Stimulated activated CD8-positive, alpha-beta memory T cell treated with anti-CD3 and anti-CD28 coated beads, Interleukin-15, amount 100 ng/mL, for 4 hours (primary cell): ENCODE measurements at places on chromosomes 6 and 20.

DNA sequence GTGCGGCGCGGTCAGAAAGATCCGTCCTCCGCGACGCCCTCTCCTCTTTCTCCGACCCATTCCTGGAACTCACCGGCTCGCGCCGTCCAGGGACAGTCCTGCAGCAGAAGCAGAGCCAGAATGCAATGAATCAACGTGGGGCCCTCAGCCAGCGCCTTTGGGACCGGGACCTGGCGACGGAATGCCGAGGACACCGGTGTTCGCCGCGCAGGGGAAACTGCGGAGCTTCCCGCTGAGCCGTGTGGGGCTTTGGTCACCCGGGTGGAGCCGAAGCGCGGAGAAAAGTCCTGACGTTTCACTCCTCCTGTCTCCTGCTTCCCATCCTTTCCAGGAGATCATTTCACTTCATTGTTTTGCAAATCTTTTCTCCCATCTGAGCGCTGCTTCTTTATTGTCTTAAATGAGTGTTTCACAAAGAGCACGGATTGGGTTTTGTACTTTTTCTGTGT is 26.5 kb downstream of the ULBP1 start:
- no peak for DNase-seq

DNA sequence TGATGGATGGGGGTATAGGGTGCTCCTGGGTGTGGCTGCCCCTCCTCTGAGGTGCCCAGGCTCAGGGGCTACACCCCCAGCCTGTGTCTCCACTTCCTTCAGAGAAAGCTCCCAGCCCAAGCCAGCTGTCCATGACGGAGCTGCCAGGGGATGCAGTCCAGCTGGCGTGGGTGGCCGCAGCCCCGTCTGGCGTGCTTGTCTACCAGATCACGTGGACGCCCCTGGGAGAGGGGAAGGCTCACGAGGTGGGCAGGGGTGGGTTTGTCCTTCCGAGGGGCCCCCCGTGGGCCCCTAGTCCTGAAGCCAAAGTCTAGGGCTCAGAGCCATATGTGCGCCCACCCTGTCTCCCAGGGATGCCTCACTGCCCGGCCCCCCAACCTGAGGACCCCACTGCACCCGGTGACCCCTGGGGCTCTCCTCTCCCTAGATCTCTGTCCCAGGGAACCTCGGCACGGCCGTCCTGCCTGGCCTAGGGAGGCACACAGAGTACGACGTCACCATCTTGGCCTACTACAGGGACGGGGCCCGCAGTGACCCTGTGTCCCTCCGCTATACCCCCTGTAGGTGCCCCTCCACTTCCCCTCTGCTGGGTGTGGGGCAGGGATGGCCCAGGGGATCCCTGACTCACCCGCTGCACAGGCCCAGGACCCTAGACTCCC is 19.8 kb downstream of the COL20A1 start:
- no peak for DNase-seq

- DNase-seq = no peak
Observed at GRCh38 chr6:168318579-168319278, 848 bp downstream of the DACT2 start.

GRCh38 chr6:158464483-158464882 is 95.4 kb upstream of the TMEM181 start:
- no peak for DNase-seq

- DNase-seq = no peak
Observed at GRCh38 chr20:62019144-62019805, 46.4 kb downstream of the TAF4 start.

DNA sequence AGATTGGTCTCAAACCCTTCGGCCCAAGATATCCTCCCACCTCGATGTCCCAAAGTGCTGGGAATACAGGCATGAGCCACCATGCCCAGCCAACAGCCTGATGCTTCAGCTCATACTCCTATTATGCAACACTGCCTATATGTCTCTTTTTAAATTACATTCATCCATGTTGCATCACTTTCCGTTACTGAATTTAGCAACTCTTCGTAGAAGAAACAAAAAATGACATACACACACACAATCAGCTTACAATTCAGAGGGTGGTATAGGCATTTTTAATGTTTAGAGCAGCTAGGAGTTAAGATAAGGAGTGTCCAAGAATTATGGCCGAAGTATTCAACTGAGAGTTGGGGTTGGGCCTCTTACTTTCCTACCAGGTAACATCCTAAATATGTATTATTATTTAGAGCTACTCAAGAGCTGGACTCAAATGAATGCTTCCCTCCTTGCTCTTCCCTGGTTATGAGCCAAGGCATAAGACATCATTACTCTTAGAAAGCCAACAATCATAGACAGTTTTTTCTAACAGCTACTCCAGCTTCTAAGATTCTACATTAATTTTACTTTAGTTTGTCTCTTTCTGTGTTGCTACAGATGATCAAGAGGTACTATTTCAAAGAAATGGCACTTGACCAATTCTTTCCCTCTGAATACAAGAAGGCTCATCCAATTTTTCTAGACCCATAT is 62.0 kb upstream of the BMP5 start:
- DNase-seq = no peak

- no peak for DNase-seq
Observed at GRCh38 chr6:40735121-40735520, 148.0 kb upstream of the LRFN2 start.

- no peak for DNase-seq
Observed at GRCh38 chr6:69343851-69344250, 453.0 kb downstream of the LMBRD1 start.

DNA sequence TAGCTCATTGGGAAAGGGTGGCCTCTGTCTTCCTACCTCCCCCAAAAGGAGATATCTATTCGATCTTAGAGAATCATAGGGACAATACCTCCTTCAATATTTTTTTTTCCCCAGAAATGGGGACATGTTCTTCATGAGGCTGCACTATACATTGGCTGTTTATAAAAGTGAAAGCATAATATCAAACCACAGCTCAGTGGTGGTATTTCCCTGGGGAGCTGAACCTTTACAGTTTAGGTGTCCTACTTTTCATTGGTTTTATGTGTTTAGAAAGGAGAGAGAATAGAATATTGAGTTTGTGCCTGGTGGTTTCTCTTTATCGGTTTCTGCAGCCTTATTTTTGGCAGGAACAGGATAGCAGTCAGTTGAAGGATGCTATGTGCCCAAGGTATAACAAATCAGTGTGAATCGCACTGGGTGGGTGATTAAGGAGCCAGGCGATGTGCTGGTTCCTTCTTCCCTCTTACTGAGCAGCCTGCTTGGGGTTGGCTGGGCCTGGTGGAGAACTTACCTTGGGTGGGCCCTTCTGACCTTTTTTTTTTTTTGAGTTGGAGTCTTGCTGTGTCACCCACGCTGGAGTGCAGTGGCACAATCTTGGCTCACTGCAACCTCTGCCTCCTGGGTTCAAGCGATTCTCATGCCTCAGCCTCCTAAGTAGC is 25.2 kb downstream of the UST start:
- no peak for DNase-seq

DNA sequence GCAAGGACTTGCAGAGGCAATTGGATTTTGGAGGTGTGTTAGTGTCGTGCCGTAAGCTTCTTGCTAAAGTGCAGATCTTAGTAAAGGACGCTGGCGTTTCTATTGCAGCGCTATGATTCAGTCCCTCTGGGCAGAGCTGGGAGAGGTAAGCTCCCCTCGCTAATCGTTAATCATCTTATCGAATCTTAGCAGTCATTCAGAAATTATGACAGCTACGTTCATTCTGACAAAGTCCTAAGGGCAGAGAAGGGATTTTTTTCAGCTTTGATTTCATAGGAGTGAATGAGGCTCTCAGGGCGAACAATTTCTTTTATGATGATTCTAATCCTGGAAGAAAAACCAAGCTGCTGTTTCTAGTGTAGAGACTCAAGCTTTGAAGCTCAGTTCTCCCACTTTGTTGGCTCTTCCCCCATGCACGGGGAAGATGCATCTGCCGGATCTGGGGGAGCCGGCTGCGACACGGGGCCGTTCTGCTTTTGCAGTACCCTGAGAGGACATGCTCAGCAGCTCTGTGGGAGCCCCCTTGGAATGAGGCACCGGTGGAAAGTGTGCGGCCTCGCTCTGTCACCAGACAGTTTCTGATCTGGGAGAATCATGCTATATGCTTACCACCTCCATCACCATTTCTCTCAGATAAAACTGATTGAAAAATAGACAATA is 79.1 kb upstream of the SLC22A23 start:
- no peak for DNase-seq

DNA sequence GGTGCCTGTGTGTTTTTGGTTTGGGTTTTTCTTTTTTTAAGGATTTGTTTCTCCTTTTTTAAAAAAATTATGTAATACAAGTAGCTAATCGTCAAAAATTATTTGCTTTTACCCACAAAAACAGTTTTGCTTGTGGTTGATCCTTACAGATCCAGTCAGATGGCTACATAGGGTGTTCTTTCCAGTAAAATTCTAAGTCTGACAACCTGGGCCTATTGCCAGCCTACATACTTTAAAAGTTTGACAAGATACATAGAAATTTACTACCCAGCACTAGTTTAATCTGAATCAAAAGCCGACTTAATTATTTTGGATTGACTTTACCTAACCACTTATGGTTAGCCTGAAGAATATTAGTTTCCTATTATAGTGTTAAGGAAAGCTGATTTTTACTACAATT is 2.1 kb upstream of the SOX4 start:
- DNase-seq = no peak

DNA sequence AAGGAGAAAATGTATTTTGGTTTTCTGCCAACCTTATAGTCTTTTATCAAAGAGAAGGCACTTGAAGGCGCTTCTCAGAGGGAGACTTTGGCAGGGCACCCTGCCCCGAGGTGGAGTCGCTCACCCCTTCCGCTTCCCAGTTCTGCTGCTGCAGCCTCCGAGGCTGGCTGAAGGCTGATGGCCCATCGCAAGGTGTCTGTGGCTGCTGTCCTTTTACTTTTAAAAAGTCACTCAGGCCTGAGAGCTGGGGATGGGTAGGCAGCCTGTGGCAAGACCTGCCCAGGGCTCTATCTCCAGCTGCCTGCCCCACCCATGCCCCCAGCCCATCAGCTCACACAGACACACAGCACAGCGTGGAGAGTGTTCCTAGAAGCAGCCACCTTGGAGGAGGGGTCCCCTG is 206.6 kb upstream of the CST7 start:
- no peak for DNase-seq

GRCh38 chr6:16582446-16583143 is 178.7 kb downstream of the ATXN1 start:
- DNase-seq = no peak

GRCh38 chr6:63731930-63732329 is 96.3 kb downstream of the PHF3 start:
- DNase-seq = no peak

DNA sequence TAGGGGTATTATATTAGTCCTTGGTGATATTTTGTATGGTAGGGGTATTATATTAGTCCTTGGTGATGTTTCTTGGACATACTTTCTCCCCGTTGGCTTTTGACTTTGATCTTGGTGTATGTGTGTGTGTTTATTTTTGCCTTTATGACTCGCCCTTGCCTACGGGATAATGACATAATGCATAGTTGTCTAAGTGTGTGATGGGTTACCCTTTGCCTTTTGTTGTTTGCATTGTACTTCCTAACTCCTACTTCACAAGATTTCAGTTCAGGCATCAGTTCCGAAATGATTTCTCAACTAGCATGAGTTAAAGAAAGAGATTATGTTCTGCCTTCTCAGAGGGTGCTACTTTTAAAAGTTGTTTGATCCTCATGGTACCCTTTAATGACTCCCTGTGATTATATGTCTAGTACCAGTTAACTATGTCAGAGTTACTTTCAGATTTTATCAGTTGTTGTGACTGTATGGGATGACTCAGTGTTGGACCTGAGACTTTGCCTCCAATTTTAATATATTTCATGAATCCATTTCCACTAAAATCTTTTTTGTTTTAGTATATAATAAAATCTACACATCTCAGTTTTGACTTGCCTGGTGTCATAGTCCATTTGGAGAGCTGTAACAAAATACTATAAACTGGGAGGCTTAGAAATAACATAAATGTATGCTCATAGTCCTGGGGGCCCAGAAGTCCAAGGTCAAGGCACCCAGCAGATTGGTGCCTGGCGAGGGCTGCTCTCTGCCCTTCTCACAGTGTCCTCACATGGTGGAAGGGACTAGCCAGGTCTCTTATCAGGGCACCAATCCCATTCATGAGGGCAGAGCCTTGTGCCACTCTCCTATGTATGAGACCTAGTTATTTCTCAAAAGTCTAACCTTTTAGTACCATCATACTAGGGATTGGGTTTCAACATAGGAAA is 34.1 kb downstream of the CDYL start:
- DNase-seq = no peak

DNA sequence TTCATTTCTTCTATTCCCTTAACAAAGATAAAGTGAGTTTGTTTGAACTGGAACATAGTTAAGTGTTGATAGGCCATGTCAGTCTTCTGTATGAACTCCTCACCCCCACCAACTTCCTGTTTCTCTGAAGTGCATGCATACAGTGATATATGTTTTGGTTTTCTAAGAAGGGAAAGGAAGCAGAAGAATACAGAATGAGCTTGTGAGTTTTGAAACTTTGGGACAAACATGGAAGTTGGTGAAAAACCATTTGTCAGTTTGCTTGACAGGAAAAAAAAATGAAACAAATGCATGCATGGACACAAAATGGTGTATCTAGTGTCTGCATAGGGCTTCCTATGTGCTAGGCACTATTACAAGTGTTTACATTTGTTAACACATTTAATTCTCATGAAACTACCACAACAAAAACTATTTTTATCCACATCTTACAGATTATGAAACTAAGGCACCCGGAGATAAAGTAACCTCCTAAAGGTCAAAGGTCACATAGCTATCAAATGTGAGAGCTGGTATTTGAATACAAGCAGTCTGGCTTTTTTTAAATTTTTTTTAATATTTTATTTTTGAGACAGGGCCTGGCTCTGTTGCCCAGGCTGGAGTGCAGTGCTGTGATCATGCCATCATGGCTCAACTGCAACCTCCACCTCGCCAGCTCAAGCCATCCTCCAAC is 105.9 kb downstream of the ADGRB3 start:
- no peak for DNase-seq

DNA sequence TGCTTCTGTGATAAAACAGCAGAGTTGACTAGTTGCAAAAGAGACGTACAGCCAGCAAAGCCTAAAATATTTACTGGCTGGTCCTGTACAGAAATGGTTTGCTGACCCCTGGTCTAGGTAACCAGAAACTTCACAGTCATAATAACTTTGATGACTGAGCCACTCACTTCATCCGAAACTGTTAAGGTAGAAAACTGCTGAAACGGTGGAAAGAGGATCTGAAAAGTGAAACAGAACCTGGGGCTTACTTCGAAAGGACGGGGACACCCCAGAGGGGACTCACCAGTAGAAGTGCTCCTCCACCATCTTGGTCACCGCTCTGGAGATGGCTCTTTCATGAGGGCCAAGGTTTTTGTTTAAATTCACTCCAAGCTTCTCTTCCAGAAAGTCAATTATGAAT is 16.4 kb downstream of the FAXC start:
- DNase-seq = no peak

- no peak for DNase-seq
Observed at GRCh38 chr6:33018904-33019303, 9.5 kb upstream of the HLA-DOA start.
